Activated naive CD8-positive, alpha-beta T cell treated with anti-CD3 and anti-CD28 coated beads, Interleukin-2, amount 10 ng/mL, durations not matched to agents 7 days and 5 days (primary cell): ENCODE measurements at places on chromosomes 16 and 17. TPM values are rescaled to one million over a fixed set of nuclear protein-coding genes. Genes with fewer than 3 reads are reported as not detected.

DNA sequence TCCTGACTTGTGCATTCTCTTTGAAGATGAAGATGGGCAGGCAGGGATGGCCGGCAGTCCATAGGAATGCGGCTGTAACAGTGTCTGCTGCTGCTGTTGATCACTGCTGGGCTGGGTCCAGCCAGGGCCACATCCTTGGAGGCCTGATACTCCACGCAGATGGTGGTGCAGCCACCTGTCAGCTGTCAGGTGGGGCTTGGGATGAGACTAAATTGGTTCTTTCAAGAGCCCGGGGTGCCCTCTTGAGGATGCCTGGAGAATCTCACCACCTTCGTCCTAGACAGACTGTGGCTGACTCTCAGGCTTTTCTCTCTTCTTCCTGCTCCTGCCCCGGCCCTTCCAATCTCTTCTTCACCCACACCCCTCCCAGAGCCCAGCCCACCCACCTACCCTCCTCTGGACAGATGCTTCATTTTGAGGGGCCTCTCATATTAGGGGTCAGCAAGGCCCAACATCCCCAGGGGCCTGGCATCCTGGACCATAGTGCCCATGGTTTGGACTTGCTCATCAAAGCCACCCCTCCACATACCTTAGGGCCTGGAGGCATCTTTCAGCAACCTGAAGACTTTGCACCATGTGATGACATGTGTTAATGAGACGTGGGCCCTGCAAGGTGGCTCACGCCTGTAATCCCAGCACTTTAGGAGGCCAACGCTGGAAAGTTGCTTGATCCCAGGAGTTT, 19.1 kb downstream of the OSBPL7 start:
- DNase-seq: peak; percentile 60

DNA sequence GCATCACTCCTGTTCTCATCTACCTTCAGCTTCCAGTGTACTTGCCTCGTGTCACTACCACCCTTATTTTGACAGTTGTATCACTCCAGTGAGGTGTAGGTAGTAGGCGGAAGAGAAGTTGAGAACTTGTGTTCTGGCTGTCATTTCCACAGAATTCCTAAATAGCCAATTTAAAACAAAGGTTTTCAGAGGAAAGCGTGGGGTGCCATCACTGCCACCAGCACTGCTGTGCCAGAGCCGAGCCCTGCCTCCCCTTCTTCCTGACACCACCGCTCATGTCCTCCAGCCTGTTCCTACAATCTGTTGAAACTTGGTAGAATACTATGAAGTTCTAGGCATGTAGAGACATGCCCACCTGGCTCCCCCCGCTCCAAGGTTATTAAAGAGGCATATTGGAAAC, 215.8 kb downstream of the TANC2 start:
- DNase-seq: no peak

DNA sequence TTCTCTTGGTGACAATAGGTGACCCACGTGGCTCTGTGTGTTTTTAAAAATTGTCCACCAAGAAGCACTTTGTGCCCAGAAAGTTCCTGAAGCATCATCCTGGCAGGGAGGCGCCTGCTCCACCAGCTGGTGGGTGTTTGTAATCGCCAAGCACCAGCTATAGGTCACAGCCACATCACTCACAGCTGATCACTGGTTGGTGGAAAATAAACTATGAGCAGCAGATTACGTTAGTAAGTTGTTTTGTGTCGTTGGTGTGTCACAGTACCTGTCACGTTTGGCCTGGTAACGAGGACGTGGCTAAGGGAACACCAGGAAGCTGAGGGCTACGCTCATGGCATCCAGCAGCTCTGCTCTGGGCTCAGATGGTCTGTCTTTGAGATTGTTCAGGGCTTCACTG, 10.1 kb downstream of the MRM3 start:
- DNase-seq: no peak

DNA sequence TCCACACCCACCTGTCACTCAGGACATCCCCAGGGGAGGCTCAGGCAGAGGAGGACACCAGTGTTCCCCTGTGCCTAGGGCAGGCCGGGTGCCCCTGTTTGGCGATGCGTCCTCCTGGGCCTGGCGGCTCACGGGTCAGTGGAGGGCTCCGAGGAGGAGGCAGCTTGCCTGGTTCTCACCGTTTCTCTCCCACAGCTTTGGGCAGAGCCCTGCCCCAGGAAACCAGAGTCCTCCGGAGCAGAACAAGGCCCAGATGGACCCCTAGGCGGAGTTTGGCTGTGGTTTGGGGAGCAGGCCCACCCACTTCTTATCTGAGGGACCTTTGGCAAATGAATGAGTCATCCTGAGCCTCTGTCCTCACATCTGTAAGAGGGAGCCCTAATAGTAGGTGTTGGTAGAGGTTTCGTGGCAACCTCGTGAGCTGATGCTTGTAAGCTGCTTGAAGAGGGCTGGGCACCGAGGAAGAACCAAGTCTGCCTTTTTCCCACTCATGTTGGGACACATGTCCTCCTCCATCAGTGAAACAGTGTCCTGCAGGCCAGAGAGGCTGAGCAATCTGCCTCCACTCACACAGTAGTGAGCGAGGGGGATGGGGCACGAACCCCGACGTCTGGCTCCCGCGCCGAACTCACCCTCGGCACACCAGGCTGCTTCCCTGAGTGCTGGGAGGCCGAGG, 247.0 kb upstream of the CIBAR2 start:
- DNase-seq: no peak

GRCh38 chr16:50386774-50387173, 18.0 kb upstream of the BRD7 start:
- no peak for DNase-seq

- DNase-seq: no peak
These were observed at the start of gene DBNDD1 for GRCh38 chr16:90018652-90019542. Gene DBNDD1, minus strand, starts transcription at chr16:90019456. Its CDS starts 115 bp downstream, at chr16:90019341.

DNA sequence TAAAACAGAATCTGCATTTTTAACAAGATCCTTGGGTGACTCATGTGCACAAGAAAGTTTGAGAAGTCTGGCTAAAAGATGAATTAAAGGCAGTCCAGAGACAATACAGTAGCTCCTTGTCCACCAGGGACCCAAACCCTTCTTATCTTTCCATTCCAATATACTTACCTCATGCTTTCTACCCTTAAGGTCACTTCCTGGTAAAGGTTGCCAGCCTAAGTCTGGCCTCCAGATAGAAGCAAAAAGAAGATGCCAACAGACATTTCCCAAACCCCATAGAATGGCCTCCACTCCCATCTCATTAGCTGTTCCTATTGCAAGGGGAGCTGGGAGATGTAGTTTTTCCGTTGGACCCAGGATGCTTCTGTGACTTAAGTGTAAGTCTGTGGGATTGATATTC, 101.4 kb upstream of the XYLT1 start:
- DNase-seq: no peak

GRCh38 chr16:56400458-56400857, 24.9 kb downstream of the AMFR start:
- no peak for DNase-seq

DNA sequence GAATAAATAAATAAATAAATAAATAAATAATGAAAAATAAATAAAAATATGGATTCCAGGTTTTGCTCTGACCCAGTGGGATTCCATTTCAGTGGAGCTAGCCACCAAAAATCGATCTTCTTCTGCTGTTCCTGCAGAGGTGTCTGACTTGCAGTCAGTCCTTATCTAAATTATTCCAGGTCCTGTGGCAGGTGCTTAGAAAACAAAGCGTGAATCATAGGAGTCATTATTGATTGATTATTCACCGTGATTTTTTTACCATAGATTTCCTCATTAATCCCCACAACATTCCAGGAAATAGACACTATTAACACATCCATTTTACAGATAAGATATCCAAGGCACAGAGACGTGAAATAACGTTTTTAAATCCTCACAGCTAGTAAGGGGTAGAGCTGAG, 31.5 kb upstream of the ABR start:
- no peak for DNase-seq

DNA sequence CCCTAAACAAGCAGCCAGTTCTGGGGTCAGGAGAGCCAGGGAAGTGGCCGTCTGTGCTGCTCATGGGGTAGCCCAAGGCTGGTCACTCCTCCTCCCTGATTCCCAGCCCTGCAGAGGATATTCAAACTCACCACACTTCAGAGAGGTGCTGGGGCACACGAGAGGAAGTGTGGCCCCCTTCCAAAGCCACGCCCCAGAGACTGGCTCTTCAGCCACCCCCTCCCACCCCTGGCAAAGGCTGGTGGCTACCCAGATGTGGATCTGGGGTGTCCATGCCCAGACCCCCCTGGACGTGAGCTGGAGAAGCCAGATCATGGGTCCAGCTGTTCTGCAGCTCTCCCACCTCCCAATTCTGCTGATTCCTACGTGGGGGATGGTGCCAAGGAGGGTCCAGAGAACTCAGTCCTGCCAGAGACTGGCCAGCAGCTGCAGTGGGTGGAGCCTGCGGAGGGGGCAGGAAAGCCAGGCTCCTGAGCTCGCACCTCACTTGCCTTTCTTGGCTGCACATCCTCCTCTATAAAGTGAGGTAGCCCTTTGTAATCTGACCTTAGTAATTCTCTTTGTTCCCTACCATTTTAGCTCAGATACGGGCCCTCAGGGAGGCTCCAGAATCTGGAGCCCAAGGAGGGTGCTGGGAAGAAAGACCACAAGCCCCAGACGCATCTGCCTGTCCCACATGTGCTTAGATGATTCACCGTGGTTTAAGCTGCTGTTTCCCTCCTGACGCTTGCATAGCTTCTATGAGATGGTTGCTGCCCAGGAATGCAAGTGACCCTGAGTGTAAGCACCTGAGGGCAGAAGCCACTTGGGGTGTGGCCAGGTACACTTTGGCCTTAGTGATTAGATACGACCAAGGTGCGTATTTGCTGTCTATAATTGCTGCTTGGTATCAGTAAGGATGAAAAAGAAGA, 15.3 kb downstream of the SDK2 start:
- no peak for DNase-seq

- DNase-seq: no peak
These were observed 45.2 kb upstream of the SLC5A11 start for GRCh38 chr16:24800586-24800985.

- no peak for DNase-seq
These were observed 27.1 kb downstream of the TAC4 start for GRCh38 chr17:49820773-49821172.

Gene CA7
- not detected for total RNA-seq

Gene DNAAF8
- not detected for total RNA-seq

Gene GAS2L2
- 0.11 TPM for total RNA-seq

Gene ENPP7
- total RNA-seq: not detected

Gene TRAPPC2L
- total RNA-seq: 47.4 TPM

Gene PARN
- 45.8 TPM for total RNA-seq

Gene SMIM36
- not detected for total RNA-seq

Gene SLC12A3
- not detected for total RNA-seq
